MCF 10A (cell line): ENCODE measurements at places on chromosomes 1 and 21.

DNA sequence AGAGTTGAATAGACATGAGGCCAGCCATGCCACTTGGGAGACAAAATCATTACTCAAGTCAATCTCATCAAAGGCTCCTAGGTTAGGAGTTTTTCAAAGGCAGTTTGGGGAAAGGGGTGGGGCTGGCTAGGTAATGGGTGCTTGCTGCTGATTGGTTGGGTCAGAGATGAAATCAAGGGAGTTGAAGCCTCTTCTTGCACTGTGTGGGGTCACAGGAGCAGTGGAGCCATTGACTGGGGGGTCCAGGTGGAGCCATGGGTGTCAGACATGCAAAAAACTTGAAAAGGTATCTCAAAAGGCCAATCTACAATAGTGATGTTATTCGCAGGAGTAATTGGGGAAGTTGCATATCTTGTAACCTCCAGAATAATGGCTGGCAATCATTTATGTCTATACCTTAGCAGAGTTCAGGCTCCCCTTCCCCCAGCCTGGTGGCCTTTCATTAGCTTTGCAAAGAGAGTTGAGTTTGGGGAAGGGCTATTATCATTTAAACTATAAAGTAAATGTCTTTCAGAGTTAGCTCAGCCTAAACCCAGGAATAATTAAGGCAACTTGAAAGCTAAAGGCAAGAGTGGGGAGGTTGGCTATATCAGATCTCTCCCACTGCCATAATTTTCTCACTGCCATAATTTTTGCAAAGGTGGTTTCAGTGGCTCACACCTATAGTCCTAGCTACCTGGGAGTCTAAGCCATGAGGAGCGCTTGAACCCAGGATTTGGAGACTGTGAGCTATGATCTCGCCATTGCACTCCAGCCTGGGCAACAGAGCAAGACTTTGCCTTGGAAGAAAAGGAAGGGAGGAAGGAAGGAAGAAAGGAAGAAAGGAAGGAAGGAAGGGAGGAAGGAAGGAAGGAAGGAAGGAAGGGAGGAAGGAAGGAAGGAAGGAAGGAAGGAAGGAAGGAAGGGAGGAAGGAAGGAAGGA lies 7.8 kb upstream of the PINK1 start:
- no peak overlapping the region for H3K4me3 ChIP-seq
- no peak for DNase-seq
- no peaks in the 10 kb centered on the region for H3K36me3 ChIP-seq
- no peaks in the 10 kb centered on the region for H3K4me1 ChIP-seq

- H3K36me3 ChIP-seq = no peaks in the 10 kb centered on the region
- DNase-seq = no peak
- H3K4me1 ChIP-seq = peaks cover 4% of the 10 kb centered on the region
- no peak overlapping the region for H3K27ac ChIP-seq
- H3K4me3 ChIP-seq = no peak overlapping the region
Observed at GRCh38 chr1:243638186-243638585, 211.9 kb downstream of the AKT3 start.

- no peaks in the 10 kb centered on the region for H3K4me1 ChIP-seq
- H3K36me3 ChIP-seq = no peaks in the 10 kb centered on the region
- H3K27me3 ChIP-seq = no peaks in the 10 kb centered on the region
- DNase-seq = no peak
- no peak overlapping the region for H3K4me3 ChIP-seq
Observed at GRCh38 chr1:118225471-118225870, 40.4 kb upstream of the SPAG17 start.

DNA sequence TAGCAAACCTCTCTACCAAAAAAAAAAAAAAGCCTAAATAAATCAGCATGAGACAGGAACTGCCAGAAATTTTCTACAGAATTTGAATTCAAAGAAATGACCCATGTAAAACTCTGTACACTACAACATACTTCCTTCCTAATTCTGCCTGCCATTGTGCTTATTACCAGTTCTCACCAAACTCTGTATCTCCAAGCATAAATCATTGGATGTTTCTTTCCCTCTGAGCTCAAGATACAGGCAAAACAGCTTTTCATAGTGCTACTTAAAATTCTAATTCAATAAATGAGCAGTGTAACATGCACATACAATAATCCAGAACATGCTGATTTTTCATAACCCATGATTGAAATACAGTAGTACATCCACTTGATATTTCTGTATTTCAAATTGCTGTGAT lies 87.0 kb downstream of the EIF4G3 start:
- DNase-seq = no peak
- peaks cover 28% of the 10 kb centered on the region for H3K4me1 ChIP-seq
- peak overlapping the region; percentile 92 for H3K27ac ChIP-seq
- H3K36me3 ChIP-seq = peaks cover 53% of the 10 kb centered on the region

DNA sequence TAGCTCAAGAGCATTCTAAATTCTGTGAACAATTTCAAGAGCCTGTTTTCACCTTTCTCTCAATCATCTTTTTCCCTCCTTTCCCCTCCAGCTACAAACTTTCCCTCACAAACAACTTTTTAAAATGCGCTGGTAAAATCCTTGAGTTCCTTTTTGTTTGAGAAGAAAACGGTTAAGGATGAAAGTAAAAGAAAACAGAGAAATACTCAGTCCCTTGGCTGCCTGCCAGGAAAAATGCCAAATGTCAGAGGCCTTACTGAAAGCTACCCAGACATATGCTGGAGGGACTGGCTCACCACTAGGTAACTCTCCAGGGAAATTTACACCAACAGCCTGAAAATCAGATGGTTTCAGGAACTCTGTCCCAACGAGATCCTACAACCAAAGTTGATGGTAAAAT lies 11.0 kb upstream of the SERBP1 start:
- peak; percentile 64 for DNase-seq
- H3K27ac ChIP-seq = peak overlapping the region; percentile 7
- H3K36me3 ChIP-seq = no peaks in the 10 kb centered on the region
- peaks cover 13% of the 10 kb centered on the region for H3K4me1 ChIP-seq
- no peaks in the 10 kb centered on the region for H3K27me3 ChIP-seq
- H3K4me3 ChIP-seq = no peak overlapping the region

GRCh38 chr1:232271991-232272589 lies 357.8 kb downstream of the SIPA1L2 start:
- no peak for DNase-seq
- no peaks in the 10 kb centered on the region for H3K36me3 ChIP-seq
- no peaks in the 10 kb centered on the region for H3K27me3 ChIP-seq
- H3K4me1 ChIP-seq = no peaks in the 10 kb centered on the region

- H3K4me1 ChIP-seq = peaks cover under 1% of the 10 kb centered on the region
- no peaks in the 10 kb centered on the region for H3K36me3 ChIP-seq
- DNase-seq = peak; percentile 60
- peaks cover 69% of the 10 kb centered on the region for H3K27me3 ChIP-seq
Observed at GRCh38 chr1:93021539-93022134, 57.4 kb upstream of the MTF2 start.

DNA sequence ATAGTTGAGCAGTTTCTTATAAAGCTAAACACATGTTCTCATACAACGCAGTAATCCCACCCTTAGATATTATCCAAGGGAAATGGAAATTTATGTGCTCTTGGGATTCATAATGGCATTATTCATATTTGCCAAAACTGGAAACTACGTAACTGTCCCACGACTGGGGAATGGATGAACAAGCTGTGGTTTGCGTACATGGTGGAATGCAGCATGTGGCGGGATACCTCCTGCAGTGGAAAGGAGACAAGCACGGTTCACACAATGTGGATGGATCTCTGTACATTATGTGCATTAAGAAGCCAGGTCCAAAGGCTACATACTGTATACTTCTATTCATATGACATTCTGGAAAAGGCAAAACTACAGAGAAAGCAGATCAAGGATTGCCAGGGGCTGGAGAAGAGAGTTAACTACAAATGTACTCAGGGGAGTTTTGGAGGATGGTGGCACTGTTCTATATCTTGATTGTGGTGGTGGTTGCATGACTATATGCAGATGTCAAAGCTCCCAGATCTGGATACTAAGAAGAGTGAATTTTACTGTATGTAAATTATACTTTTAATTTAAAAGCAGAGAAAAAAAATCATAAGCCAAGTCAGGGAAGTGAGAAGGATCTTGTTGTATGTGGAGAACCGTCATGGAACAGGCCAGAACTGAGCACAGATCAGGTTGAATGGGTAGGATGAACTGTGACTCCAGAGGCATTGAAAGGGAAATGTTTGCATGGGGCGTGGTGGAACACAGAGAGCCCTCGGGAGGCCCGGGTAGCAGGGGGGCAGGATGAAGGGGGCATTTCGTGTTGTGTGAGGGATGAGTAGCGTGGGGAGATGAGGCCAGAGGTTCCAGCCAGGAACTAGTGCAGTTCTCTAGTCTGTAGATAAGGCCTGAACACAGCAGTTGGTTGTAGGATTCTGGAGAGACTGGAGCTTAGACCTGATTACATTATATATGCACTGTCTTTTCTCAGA lies 90.7 kb downstream of the GALNT2 start:
- H3K27ac ChIP-seq = no peak overlapping the region
- peaks cover 42% of the 10 kb centered on the region for H3K4me1 ChIP-seq
- no peak for DNase-seq
- no peaks in the 10 kb centered on the region for H3K27me3 ChIP-seq

GRCh38 chr1:184188037-184188436 lies 136.5 kb downstream of the TSEN15 start:
- H3K4me1 ChIP-seq = no peaks in the 10 kb centered on the region
- H3K36me3 ChIP-seq = no peaks in the 10 kb centered on the region
- peaks cover 49% of the 10 kb centered on the region for H3K27me3 ChIP-seq

- no peak overlapping the region for H3K27ac ChIP-seq
- DNase-seq = no peak
- no peaks in the 10 kb centered on the region for H3K27me3 ChIP-seq
- peaks cover 8% of the 10 kb centered on the region for H3K4me1 ChIP-seq
- H3K36me3 ChIP-seq = no peaks in the 10 kb centered on the region
Observed at GRCh38 chr1:25806418-25806817, 6.4 kb downstream of the SELENON start.

GRCh38 chr1:60563777-60564535 lies 490.4 kb upstream of the C1orf87 start:
- H3K27ac ChIP-seq = no peak overlapping the region
- no peaks in the 10 kb centered on the region for H3K27me3 ChIP-seq
- H3K36me3 ChIP-seq = no peaks in the 10 kb centered on the region

DNA sequence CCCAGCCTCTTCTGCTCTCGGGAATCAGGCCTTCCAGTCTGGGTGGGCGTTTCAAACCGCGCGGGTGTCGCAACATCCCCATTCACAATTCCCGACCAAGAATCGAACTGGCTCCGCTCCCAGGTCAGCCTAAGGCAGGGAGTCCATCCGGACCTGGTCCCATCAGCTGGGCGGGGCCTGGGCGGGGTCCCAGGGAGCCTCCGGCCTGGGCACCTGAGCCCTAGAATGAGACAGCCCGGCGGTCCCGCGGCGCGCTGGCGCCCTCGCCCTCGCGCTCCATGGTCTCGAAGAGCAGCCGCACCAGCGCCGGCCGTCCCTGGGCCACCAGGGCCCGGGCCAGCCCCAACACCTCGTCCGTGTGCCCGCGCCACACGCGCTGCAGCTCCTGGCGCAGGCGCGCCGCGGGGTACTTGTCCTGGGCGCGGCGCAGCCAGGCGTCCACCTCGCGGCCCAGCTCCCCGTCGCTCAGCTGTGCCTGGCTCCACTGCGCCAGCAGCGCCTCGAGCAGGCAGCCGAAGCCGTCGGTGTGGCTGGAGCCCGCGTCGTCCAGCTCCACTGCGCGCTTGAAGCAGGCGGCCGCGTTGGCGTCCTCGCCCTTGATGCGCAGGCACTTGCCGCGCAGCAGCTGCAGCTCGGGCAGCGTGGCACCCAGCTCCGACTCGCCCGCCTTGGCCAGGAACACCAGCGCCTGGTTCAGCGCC lies 16.9 kb upstream of the PARS2 start:
- peaks cover 12% of the 10 kb centered on the region for H3K4me1 ChIP-seq
- H3K4me3 ChIP-seq = no peak overlapping the region
- no peak for DNase-seq
- H3K27ac ChIP-seq = no peak overlapping the region

GRCh38 chr1:183804916-183805841 lies at the start of gene RGL1:
RGL1 (plus strand) TSS chr1:183805120; CDS start chr1:183805298, 178 bp downstream.
- H3K4me1 ChIP-seq = peaks cover 17% of the 10 kb centered on the region
- peak within 1 kb of the TSS; percentile 29 for H3K27ac ChIP-seq

DNA sequence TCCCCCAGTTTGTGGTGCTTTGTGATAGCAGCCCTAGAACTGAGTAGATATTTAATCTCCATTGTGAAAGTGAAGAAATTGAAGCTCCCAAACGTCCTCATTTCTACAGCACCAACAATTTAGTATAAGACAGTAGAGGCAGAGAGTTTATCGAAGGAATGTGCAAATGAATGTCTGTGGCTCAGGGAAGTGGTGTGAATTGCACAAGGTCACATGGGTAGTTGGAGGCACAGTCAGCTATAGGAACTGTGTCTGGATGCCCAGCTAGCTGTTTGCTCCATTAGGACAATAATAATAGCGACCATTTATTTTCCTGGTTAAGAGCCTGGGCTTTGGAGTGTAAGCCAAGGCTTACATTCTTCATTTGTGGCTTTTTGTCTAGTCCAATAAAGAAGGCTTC lies 144.4 kb upstream of the USP24 start:
- no peaks in the 10 kb centered on the region for H3K36me3 ChIP-seq
- H3K4me1 ChIP-seq = peaks cover 8% of the 10 kb centered on the region
- H3K27ac ChIP-seq = no peak overlapping the region
- no peaks in the 10 kb centered on the region for H3K27me3 ChIP-seq
- H3K4me3 ChIP-seq = no peak overlapping the region
- DNase-seq = no peak

DNA sequence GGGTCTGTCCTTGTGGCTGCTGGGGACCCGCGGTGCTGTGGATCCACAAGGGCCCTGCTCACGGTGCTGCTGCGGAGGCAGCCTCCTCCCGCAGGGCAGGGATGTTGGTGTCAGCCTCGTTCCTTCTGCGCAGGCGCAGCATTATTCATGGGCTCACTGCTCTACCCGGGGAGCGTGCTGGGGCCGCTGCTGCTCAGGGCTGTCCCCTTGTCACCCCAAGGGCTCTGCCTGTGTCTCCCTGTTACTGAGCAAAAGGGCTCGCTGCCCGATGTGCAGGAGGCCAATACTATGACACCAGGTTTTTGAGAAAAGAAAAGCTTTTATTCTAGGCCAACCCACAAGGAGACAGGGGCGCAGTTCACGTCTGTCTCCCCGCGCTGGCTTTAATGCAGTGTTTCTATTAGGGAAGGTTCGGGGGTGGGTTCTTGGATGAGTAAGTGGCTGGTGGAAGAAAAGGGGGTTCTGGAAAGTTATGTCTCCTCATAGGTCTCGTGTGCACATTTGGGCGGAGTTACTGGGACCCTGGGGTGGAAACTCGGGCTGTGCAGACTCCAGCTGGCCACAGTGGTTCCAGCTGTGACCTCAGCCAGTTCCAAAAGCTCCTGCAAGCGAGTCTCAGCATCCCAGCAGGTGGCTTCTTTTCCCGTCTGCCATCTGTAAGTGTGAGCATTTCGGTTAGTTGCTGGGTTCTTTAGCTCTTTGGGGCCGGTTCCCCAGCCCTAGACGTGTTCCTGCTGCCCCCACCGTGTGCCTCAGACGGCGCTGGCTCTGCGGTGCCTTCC lies 40.8 kb upstream of the LRRC3 start:
- no peaks in the 10 kb centered on the region for H3K27me3 ChIP-seq
- H3K36me3 ChIP-seq = no peaks in the 10 kb centered on the region
- H3K4me1 ChIP-seq = no peaks in the 10 kb centered on the region
- no peak overlapping the region for H3K27ac ChIP-seq
- DNase-seq = no peak
- no peak overlapping the region for H3K4me3 ChIP-seq

GRCh38 chr21:31780944-31781343 lies 49.0 kb upstream of the SCAF4 start:
- H3K27me3 ChIP-seq = no peaks in the 10 kb centered on the region
- H3K27ac ChIP-seq = no peak overlapping the region
- peak; percentile 54 for DNase-seq
- no peaks in the 10 kb centered on the region for H3K36me3 ChIP-seq
- H3K4me1 ChIP-seq = peaks cover 14% of the 10 kb centered on the region
- H3K4me3 ChIP-seq = no peak overlapping the region
